Calu3 (cell line): ENCODE measurements at places on chromosomes 6 and 20.

GRCh38 chr6:2962004-2962403, 9.4 kb downstream of the SERPINB6 start:
- DNase-seq: peak; percentile 34

DNA sequence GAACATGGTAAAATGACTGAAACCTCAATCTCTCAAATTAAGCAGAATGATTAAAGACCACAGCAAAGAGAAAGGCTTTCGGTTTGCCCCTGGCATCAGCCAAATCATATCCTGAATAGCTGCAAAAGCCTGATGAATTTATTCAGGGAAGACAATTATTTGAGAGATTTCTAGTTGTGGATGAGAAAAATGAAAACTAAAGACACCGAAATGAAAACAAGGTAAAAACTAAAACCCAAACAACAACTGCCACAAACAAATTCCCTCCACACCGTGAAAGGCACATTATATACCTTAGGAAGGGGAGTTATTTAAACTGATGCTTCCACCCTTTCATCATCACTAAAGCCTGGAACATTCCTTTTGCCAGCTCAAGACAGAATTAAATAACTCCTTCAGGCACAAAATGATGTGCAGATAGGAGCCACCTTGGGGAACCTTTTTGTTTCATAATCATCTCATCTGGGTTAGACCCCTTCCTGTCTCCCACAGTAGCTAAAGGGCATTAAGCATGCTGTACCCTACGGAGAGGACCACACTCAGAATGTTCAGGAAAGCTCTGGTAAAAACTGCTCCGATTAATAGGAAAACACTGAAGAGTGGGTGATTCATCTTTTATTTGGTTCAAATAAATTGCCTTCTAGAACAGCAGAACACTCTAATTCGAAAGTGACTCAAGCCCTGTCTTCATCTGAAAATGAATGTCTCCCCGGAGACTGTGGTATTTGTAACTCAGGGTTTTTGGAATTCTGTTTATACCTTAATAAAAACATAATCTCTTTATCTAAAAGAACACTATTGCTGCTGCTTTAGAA, 9.1 kb upstream of the ANKRD60 start:
- DNase-seq: no peak

- no peak for DNase-seq
Measured at GRCh38 chr20:13587370-13587769, 51.4 kb downstream of the TASP1 start.

- DNase-seq: no peak
Measured at GRCh38 chr6:83176246-83176645, 16.8 kb downstream of the PGM3 start.

DNA sequence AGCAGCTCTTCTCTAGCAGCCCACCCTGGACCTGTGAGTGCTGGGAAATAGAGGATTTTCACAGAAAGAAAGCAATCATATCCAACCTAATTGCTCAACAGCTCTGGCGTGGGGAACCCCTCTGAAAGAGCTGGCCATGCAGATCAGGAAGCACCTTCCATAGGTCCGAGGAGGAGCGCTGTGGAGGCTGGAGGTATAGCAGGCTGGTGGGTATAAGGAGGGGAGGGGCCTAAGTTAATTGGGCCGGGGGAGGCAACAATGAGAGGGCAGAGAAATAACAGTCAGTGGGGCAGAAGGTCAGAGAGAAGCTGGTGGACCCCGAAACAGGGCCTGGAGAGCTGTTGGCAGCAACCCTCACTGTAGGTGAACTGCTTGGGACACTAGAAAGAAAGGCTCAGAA, 40.8 kb downstream of the SNRNP48 start:
- DNase-seq: no peak

DNA sequence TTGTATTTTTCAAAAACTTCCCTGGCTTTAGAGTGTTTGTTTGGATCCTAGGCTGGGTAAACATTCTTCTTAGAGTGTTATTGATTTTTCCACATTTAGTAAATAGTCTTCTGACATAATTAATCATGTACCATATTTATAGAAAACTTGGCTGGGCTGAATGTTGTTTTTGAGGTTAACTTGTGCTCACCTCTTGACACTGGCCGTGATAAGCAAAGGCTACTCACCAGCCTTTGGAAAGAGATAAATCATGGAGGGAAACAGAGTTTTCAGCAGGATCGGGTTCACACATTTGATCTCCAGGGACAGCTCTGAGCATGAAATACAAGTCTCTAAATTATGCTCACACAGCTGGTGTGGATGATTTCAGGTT, 6.2 kb upstream of the CD93 start:
- no peak for DNase-seq

GRCh38 chr20:54056762-54057639, 13.4 kb downstream of the BCAS1 start:
- DNase-seq: no peak

GRCh38 chr6:54877713-54878317, 31.2 kb downstream of the FAM83B start:
- DNase-seq: peak; percentile 9

GRCh38 chr6:131949620-131949908, 1.6 kb downstream of the CCN2 start:
- DNase-seq: no peak

DNA sequence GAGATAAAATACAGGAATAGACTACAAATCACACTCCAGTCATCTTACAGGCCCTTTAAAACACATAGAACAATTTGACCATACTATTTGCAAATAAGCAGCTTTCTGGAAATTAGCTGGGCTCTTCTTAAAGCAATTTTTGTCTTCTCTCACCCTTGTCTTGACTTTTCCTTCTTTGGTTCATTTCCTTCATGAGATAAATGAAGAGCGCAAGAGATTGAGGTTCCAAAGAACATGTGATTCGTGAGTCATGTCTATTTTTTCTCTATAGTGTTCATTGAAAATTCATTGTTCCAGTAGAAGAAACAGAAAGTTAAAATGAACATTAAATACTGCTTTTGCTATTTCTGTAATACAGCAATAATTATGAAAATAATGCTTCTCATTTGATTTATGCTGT, 33.9 kb downstream of the PRDM1 start:
- no peak for DNase-seq

DNA sequence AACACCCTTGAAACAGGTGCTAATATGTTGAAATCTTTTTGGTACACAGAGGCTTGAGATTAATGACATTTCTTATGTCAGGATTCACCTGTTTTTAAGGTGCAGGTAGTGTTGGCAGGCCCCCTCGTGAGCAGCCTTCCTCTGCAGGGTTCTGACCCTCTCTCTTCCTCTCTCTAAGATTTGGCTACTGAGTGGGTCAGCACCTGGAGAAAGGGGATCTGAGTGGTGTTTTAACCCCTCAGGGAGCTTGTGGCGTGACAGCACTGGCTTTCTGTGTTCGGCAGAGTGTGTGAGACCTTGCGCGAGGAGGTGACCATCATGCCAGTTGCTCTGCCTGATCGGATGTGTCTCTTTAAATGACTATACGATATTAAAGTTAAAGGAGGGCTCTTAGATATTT, 37.1 kb downstream of the HIVEP1 start:
- DNase-seq: no peak

- DNase-seq: peak; percentile 65
Measured at GRCh38 chr6:26331218-26332073, 33.6 kb upstream of the BTN3A2 start.

GRCh38 chr20:7361931-7362330, 578.3 kb downstream of the HAO1 start:
- DNase-seq: no peak

DNA sequence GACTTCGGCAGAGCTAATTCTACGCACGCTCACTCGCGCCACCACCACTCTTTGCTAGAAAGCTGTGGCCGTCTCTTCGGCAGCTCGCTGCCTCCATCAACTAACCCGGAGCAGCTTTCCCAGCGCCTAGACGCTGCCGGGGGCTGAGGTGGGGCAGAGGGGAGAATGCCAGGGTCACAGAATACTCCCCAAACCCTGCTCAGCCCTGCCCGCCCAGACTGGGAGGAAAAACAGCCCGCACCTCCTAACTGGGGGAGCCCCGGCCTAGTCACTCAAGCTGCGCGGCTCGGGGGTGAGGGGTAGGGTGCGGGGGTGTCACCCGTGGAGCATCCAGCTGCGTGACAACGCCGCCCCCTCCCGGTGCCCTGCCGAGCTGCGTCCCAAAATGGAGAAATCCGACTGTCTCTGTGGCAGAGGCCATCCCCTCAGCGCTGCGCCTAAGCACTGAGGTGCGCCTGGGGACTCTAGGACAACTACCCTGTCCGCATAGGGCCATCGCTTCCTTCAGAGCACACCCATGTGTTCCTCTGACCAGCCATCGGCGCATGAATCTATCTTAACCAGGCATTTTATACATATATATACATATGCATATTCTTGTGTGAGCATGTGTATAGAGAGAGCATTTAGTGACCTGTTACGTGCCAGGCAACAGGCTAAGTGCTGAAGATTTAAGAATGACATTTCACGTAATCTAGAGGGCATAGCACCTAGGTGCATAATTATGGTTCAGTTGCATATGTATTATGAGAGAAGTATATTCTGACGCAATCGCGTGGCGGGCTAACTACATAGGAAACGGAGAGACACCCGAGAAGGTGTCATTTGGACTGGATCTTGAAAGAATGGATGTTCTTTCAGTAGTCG, 1.5 kb upstream of the TENT5A start:
- DNase-seq: peak; percentile 89

DNA sequence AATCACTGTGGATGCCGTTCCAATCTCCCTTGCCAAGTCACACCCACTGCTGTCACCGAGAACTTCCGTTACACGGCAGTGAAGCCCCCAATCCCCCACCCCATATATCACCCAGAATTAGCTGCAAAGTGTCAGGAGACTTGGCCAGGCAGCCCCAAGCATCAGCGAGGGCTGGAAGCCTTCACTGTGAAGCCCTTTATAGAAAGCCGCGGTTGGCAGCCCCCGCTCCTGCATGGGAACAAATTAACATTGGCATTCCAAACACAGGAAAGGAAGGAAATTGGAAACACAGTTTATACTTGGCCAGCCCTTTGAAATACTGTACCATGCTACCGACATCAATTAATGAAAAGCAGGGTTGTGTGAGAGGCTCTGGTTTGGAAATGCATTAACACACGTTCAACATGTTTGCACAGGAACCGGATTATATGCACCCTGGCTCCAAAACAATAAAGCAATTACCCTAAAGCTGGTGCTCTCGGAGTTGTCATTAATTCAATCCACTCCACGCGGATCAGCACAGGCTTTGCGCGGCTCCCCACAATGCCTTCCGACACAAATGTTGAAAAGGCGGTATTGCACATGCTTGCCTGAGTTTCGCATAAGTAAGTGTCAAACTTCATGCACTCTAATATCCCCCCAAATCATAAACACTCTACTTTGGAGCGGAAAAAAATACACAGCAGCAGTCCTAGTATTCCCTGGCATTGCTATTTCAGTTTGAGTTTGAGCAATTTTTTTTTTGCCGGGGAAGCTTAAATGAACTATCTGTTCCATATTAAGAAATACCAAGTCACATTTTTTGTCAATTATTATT, 7.1 kb downstream of the BMP7 start:
- DNase-seq: no peak

DNA sequence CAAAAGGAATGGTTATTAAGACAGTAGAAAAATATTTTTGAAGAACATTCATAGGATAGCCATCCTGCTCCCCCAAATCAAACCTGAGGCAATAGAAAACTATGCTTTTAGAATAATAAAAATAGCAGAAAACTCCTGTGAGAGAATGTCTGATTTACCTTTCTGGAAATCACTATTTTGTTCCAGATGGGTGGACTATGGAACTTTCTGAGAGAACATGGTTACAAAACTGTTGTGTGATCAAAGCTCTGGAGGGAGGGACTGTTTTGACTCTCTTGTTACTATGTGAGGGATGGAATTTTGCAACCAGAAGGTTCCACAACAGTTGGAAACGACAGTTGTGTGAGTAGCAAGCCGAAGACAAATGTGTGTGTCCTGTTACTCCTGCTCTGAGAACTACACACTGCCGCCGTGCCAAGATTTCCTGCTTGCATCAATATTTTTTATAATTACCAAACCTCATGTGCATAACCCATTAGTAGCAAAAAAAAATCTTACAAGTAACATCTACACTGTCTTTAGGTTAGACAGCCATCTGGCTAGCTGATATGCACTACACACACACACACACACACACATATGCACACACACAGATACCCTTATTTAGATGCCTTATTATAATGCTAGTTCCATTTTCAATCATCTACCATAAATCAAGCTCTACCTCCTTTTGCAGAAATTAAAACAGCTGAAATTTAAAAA, 11.0 kb upstream of the HIVEP1 start:
- DNase-seq: no peak

DNA sequence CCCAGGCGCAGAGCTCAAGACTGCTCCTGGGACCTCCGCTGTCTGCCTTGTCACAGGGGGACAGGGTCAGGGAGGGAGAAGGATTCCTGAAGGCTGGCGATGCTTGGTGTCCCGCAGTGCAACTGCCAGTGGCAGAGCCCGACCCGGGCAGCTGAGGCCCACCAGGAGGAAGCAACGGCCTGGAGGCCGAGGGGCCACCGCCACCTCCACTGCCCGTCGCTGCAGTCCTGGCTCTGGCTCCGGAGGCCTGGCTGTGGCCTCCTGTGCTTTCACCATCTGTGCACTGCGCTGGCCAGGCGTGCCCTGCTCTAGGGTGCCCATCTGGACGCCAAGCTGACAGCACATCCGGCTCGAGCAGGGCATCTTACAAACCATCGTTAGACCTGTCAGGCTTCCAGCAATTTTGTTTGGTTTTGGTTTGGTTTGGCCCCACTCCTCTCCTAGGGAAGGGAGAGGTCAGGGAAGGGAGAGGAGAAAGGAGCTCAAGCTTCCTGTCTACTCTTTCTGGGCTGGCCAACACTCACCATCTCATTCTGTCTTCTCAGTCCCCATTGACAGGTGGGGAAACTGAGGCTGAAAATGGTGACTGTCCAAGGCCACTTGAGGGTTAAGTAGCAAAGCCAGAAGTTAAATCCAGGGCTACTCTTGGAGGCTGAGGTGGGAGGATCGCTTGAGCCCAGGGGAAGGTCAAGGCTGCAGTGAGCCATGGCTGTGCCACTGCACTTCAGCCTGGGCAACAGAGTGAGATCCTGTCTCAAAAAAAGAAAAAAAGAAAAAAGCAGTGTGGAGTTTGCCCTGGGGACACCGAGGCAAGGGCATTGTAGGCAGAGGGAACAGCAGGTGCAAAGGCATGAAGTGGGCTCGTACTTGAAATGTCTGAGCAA, 37.7 kb upstream of the NOL4L start:
- DNase-seq: no peak
